AG09319 (cell line): ENCODE measurements at places on chromosomes 7 and 10.

DNA sequence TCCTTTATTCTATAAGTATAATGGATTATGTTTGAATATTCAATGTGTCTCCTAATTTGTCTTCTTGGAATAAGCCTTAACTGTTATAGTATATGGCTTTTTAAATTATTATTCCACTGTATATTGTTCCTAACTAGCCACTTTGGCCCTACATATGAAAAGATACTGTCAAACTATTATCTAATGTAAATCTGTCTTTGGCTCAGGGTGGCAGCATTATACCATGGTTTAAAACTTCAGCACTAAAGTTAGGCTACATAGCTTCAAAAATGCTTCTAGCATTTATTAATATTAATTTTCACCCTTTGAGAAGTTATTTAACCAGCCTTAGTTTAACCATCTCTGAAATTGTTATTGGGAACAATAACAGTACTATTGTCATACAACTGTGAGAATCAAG is 543.1 kb upstream of the MBL2 start:
- DNase-seq, result no peak

DNA sequence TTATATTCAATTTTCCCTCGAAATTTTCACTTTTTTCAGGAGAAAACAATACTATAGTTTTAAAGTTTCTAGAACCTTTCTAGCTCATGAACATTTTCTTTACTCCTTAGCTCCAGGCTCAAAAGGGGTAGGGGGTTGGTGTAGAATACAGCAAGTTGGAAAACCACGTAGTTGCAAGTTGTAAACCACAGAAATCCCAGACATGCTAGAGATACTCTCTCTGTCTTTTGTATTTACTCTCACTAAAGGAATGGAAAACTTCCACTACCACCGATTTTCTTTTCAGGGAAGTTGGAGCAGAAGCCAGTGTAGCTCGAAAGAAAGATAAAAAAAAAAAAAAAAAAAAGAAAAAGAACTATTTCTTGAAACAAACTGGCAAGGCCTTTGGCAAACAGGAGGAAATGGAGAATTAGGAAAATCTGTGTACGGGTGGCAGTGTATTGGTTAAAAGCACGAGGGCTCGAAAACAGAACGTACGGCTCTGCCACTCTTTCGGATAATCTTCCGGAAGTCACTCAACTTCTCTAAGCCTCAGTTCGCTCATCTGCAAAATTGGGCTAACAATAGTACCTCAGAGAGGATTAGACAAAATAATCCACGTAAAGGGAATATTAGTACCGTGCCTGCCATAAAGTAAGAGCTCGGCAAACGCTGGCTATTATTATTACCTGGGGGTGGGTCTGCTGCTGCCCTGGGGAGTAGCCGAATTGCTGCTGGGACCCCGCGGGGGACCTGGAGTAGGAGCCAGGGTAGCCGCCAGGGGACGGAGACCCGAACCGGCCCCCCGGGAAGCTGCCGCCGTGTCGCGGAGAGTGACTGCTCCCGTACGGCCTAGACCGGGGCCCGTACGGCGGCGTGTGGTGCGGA is 628 bp downstream of the MPLKIP start:
- no peak for DNase-seq

DNA sequence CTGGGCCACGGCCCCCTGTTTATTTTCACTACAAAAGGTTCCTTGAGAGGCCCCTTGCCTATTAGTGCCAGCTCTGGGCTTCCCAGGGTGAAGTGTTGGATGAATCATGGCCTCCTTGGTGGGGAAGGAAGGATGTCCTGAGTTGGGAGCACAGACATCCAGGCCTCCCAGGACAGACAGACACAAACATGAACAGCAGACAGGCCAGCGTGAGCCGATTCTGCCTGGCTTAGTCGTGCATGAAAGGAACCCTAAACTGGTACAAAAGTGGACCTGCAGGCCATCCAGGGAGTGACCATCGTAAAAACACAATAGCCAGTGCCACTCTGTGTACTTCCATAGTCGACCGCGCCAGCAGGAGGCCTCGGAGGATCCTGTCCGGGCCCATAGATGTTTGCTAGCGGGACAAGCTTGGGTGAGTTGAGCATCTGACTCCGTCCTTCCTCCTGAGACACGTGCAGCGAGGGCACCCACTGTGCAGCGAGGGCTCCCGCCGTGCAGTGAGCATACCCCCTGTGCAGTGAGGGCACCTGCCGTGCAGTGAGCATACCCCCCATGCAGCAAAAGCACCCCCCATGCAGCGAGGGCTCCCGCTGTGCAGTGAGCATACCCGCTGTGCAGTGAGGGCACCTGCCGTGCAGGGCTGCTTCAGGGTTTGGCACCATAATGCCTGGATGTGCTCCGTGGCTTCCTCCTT is 51.3 kb upstream of the PRKAR1B start:
- no peak for DNase-seq

- DNase-seq, result no peak
Observed at GRCh38 chr7:64874114-64874513, 29.0 kb upstream of the ZNF273 start.

DNA sequence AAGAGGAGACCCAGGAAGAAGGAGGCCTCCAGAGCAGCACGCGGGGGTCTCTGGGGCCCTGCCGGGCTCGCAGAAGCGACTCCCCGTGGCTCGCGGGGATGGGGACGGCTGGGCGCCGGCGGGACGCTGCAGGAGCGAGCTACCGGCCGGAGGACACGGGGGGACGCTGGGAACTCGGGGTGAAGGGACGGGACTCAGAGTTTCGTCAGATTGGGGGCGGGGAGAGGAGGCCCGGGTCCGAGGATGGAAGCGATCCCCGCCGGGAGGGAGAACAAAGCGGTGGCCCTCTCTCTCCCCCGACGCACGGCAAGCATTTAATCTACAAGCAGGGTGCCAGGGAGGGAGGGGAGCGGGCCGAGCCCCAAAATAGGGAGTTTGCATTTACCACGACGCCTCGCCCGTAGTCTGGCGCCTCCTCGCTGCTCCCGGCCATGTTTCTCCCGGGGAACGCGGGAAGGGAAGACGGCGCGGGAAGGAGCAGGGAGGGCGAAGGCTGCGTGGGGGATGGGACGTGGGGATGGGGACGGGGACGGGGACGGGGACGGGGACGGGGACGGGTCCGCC is at the start of gene PRTFDC1:
Gene PRTFDC1 (minus strand): TSS at position 464 of the 564 bp plus-strand sequence. CDS start 31 bp downstream, at position 433.
- no peak for DNase-seq

- DNase-seq, result no peak
Observed at GRCh38 chr10:58755677-58756076, 243.0 kb downstream of the BICC1 start.

DNA sequence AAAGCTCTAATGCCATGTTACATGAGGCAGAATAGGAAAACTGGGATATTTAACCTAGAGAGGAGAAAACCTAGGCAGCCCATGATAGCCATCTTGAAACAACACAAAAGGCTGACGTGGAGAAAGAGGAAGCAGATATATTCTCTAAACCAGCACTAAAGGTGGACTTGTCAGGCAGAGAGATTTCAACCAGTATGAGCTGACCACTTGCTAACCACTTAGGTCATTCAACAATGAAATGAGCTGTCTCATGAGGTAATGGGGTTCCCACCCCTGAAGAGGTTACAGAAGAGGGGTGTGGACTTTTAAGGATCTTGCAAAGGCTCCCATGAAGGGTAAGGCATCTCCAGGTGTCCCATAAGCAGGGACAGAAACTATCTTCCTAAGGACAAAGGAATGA is 26.8 kb upstream of the EGR2 start:
- DNase-seq, result no peak

GRCh38 chr10:12808014-12808613 is 193.4 kb downstream of the CCDC3 start:
- DNase-seq, result no peak

GRCh38 chr7:19094598-19095352 is 22.7 kb downstream of the TWIST1 start:
- no peak for DNase-seq

DNA sequence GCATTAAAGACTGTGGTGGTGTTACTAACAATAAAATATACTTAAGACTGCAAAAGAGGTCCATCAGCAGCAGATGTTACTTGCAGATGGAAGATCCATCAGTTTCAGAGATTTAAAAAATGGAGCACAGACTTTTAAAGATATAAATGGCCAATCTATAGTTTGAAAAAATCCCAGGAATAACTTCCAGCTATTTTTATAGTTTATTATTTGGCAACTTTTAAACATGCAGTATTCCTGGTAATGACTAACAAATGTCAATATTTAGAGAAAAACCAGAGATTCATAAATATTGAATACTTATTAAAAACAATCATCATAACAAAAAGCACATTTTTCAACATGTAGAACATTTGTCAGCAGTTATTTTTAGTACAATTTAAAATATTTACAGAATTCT is 30.7 kb downstream of the RTKN2 start:
- DNase-seq, result no peak

DNA sequence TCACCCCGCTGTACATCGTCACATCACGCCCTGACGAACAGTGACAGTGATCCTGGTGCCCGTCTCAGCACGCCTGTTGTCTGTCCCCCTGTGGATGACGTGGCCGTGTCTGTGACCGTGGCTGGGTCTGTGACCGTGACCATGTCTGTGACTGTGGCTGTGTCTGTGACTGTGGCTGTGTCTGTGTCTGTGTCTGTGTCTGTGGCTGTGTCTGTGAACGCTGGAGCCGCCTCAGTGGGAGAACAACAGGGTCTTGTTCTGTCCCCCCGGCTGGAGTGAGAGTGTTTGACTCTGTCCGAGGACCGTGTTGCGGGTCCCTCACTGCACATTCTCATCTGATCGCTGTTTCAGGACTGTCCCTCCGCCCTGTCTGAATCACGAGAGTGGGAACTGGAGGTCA is 202.2 kb downstream of the TCERG1L start:
- DNase-seq, result no peak

DNA sequence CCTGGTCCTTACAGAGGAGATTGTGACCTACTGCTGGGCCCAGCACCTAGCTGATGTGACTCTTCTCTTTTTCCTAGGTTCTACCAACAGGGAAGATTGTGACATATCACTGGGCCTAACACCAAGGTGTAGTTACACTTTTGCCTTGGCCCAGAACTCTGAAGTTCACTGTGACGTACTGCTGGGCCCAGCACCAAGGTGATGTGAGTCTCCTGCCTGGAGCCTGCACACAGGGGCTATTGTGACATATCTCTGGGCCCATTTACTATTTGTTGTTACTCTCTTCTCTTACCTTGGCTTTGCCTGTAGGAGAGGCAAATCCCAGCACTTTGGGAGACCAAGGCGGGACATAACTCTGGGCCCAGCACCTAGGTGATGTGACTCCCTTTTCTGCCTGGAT is 23.1 kb upstream of the ZNF107 start:
- DNase-seq, result no peak

DNA sequence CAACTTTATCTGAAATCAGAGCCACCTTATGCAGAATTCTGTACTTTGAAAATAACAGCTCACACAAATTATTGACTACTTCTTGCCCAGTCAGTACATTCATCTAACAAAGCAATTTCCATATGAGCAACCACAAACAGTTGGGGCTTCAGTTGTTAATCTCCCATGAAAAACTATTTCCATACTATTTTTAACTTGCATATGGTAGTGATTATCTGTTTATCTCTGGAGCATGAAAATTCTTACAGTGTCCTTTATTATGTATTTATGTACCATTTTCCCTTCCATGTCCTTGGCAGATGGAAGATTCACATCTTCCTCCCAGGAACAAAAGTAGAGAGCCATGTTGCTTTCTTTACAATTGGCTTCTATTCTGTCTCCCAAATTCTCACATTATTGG is 285.7 kb downstream of the CRPPA start:
- no peak for DNase-seq

GRCh38 chr7:120742372-120742771 is 115.6 kb downstream of the TSPAN12 start:
- no peak for DNase-seq

GRCh38 chr7:91287371-91288084 is 23.3 kb downstream of the FZD1 start:
- DNase-seq, result no peak

GRCh38 chr10:79149662-79150443 is 81.1 kb downstream of the ZMIZ1 start:
- DNase-seq, result no peak

GRCh38 chr10:59808896-59809643 is 55.8 kb upstream of the MRLN start:
- no peak for DNase-seq
